Suprapubic skin (tissue), 4 donors: ENCODE measurements at places on chromosomes 6 and 20.

- no peak overlapping the region for H3K27ac ChIP-seq
- DNase-seq, result no peak
- peaks cover 44% of the 10 kb centered on the region for H3K27me3 ChIP-seq
- peaks cover 20% of the 10 kb centered on the region for H3K4me1 ChIP-seq
These were observed 3.5 kb downstream of the SLC35F1 start for GRCh38 chr6:117910549-117910948.

DNA sequence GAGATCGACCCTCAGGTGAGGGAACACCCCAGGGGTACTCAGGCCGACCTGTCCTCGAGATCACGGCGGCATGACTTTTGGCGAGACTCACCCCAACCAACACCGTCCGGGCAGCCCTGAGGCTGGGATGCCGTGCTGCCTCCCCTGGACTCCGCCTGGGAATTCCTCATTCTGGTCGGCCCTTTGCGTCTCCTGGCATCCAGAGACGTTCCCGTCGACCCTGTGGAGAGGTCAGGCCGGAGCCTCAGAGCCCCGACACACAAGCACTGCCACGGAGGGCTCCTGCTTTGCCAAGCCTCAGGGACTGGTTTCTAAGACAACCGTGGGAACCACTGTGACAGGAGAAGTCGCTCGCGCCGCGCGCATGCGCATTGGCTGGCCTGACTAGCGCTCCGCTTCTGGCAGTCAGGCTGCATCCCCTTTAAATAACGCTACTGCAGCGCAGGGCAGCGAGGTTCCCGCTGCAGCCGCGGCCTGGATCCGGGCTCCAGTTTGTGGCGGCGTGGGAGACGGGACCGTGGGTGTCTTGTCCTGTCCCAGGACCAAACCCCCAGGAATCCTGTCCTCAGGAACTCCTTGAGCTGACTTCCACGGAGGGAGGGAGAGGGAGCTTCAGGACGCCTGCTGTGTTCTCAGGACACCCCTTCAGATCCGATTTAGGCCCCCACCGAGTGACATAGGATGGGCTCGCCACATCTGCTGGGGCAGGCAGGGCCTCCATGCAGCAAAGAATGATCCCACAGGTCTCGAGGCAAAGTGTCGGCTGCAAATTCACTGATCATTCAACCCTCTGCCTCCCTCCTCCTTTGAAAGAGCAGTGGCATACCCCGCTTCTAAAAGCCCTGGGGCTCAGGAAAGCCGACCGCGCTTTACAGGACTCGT is 163.2 kb upstream of the ZNF337 start:
- no peak overlapping the region for H3K27ac ChIP-seq
- peaks cover 58% of the 10 kb centered on the region for H3K4me1 ChIP-seq
- H3K36me3 ChIP-seq, result no peaks in the 10 kb centered on the region
- peak overlapping the region; percentile 28 for H3K4me3 ChIP-seq
- H3K27me3 ChIP-seq, result peaks cover 49% of the 10 kb centered on the region

DNA sequence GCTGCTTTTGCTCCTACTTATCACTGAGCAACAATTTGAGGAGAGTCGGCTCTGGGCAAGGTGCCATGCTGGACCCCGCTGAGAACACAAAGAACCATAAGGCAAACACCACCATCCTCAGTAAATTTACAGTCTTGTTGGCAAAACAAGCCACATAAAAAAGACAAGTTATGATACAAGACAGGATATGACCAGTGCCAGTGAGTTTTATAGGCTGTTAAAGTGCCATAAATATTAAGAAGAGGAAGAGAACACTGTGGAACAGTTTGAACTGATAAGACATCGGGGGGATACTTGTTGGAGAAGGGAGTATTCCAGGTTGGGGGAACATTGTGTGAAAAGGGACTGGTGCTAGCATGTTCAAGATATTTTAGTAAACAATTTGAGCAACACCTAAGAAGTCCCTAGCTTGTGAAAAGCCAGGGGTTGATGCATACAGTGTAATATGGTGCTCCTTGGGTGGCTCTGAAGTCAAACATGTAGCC is 25.3 kb upstream of the RIPOR2 start:
- no peaks in the 10 kb centered on the region for H3K36me3 ChIP-seq
- no peak for DNase-seq
- no peak overlapping the region for H3K4me3 ChIP-seq
- H3K27ac ChIP-seq, result no peak overlapping the region

GRCh38 chr6:105880030-105880492 is 206.1 kb upstream of the PRDM1 start:
- H3K27me3 ChIP-seq, result no peaks in the 10 kb centered on the region
- no peaks in the 10 kb centered on the region for H3K36me3 ChIP-seq
- H3K27ac ChIP-seq, result no peak overlapping the region
- H3K4me3 ChIP-seq, result no peak overlapping the region
- no peak for DNase-seq

GRCh38 chr20:49597825-49598395 is 30.0 kb upstream of the PTGIS start:
- DNase-seq, result no peak
- no peaks in the 10 kb centered on the region for H3K27me3 ChIP-seq
- no peak overlapping the region for H3K4me3 ChIP-seq

GRCh38 chr6:9405825-9406224 is 970.5 kb upstream of the SLC35B3 start:
- H3K4me1 ChIP-seq, result no peaks in the 10 kb centered on the region
- H3K27ac ChIP-seq, result no peak overlapping the region
- H3K27me3 ChIP-seq, result no peaks in the 10 kb centered on the region
- no peak overlapping the region for H3K4me3 ChIP-seq
- H3K36me3 ChIP-seq, result no peaks in the 10 kb centered on the region
- DNase-seq, result no peak

GRCh38 chr6:161215876-161216615 is 57.8 kb downstream of the AGPAT4 start:
- H3K4me1 ChIP-seq, result no peaks in the 10 kb centered on the region

GRCh38 chr6:21594416-21595281 is 1.1 kb downstream of the SOX4 start:
- H3K36me3 ChIP-seq, result no peaks in the 10 kb centered on the region
- peaks cover 26% of the 10 kb centered on the region for H3K4me1 ChIP-seq
- H3K4me3 ChIP-seq, result peak overlapping the region; percentile 67

DNA sequence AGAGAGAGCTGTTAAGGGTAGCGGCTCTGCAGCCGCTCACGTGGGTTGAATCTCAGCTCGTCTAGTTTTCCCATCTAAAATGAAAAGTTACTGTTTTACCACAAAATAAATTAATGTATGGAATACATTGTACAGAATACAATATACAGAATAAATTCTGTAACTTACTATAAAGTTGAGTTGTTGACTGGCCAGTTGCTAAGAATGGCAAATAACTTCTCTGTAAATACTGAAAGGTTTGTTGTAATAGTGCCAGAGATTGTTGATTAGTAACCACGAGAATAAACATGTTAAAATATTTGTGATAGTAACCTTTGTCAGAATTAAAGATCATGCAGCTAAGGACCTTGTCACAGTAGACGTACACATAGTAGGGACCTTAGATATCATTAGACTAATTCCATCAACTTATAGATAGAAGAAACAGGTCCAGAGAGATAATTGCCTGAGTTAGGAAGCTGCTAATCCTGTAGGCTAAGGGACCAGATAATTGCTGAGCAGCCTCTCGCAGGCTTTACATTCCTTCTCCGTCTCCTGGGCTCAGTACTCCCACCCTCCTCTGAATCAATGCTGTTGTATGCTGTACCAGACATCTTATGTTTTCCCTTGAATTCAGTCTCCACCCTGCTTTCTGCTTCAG is 544 bp upstream of the NRM start:
- peak overlapping the region; percentile 54 for H3K4me3 ChIP-seq
- DNase-seq, result no peak
- H3K27me3 ChIP-seq, result no peaks in the 10 kb centered on the region
- no peaks in the 10 kb centered on the region for H3K36me3 ChIP-seq
- H3K27ac ChIP-seq, result peak overlapping the region; percentile 98
